Upper lobe of left lung (tissue), 6 donors: ENCODE measurements at places on chromosomes 5 and 9.
A peak's percentile ranks its signal among the peaks of the same experiment; 100 is the strongest.

DNA sequence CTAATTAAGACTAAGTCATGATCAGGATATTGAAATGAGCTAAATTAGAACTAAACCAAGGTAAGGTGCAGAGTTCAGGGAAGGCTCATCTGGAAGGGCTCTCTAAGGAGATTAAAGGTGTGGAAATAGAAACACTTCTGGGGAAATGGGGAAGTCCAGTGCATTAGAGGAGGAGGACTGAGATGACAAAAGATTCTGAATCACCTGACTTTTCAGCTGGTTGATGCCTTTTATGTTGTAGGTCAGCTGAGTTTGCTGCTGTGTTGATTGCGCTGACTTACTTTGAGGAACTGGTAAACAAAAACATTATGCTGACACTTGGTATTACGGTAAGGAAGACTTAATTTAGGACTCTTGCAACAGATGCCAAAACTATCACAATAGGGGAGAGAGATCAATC is 23.8 kb downstream of the IFNA5 start:
- no peak overlapping the region for H3K4me3 ChIP-seq
- H3K27ac ChIP-seq: no peak overlapping the region
- H3K4me1 ChIP-seq: no peaks in the 10 kb centered on the region
- no peak for DNase-seq
- no peaks in the 10 kb centered on the region for H3K27me3 ChIP-seq

- H3K36me3 ChIP-seq: peaks cover 3% of the 10 kb centered on the region
- H3K27ac ChIP-seq: no peak overlapping the region
- H3K4me1 ChIP-seq: peaks cover 4% of the 10 kb centered on the region
- H3K4me3 ChIP-seq: no peak overlapping the region
Measured at GRCh38 chr5:151751593-151751992, 6.8 kb downstream of the ATOX1 start.

DNA sequence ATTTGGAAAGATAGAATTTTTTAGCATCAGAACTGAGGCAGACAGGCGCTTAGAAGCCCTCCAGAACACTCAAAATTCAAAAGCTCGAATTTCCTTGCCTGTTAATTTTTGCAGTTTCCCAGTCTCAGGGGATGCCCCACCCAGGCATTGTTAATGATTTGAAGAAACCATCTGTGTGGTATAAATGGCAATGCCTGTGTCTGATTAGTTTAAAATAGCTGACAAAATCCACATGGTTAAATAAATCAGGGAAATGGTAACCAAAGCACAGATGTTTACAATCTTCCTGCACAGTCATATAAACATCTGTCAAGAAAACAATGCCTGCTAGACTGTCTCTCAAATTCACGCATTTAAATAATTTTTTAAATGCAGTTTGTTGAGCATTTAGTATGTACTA is 185.2 kb upstream of the RGMB start:
- no peaks in the 10 kb centered on the region for H3K4me1 ChIP-seq
- H3K27ac ChIP-seq: no peak overlapping the region
- DNase-seq: no peak
- H3K36me3 ChIP-seq: no peaks in the 10 kb centered on the region
- no peak overlapping the region for H3K4me3 ChIP-seq

DNA sequence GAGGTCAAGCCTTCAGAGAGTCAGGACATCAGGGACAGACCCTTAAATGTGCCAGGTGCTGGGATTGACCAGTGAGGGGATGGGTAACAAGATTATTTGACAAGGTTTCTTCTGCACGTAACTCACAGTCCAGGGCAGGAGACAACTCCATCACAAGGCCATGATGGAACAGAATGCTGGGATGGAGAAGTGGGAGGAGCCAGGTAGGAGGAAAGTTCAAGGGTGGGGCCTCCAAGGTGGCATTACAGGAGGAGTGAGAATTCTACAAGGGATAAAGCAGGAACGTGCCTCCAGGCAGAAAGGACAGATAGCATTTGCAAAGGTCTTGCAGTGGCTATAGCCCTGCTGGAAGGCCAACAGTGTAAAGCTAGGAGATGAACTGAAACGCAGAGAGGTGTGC is 102.2 kb downstream of the FGF18 start:
- H3K27ac ChIP-seq: no peak overlapping the region
- peaks cover 10% of the 10 kb centered on the region for H3K4me1 ChIP-seq
- no peak for DNase-seq
- H3K27me3 ChIP-seq: no peaks in the 10 kb centered on the region
- H3K4me3 ChIP-seq: no peak overlapping the region
- H3K36me3 ChIP-seq: no peaks in the 10 kb centered on the region

DNA sequence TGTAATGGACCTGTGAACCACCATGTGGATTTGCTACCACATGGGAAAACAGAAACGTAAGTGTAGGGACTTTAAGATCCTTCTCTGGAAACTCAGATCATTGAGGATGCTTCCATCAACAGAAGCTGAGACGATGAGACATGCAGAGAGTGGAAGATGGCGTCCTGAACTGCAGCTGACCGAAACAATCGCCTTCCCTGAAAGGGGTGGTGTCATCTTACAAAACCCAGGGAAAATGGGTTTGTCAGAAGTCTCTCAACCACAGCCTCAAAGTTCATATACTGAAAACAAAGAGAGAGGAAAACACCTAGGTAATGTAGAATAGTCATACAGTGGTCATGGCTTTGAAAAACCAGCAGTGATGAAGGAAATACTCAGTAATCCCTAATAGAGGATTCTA is 6.6 kb upstream of the PTPN3 start:
- H3K4me3 ChIP-seq: no peak overlapping the region
- H3K4me1 ChIP-seq: no peaks in the 10 kb centered on the region
- H3K27ac ChIP-seq: no peak overlapping the region
- H3K36me3 ChIP-seq: no peaks in the 10 kb centered on the region

DNA sequence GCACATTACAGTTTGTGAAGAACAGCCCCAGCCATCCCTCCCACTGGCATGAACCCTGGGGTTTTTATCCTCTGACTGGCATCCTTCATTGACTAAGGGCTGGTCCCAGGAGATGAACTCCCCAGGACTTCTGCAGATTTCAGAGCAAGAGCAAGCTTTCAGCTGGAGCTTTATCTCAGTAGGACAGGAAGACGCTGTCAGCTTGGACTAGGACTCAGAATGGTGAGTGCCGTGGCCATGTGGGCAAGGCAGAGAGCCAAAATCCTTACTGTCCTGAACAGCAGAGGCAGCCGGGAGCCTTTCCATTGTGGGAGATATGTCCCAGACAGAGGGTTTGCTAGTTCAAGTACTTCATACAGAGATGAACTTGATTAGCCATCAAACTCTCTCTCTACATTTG is 3.2 kb upstream of the ACOT12 start:
- H3K27me3 ChIP-seq: peaks cover 11% of the 10 kb centered on the region
- no peak for DNase-seq
- H3K36me3 ChIP-seq: no peaks in the 10 kb centered on the region
- H3K27ac ChIP-seq: no peak overlapping the region
- H3K4me1 ChIP-seq: peaks cover 7% of the 10 kb centered on the region

- no peak overlapping the region for H3K27ac ChIP-seq
- no peaks in the 10 kb centered on the region for H3K27me3 ChIP-seq
- H3K4me1 ChIP-seq: no peaks in the 10 kb centered on the region
- DNase-seq: peak; percentile 18
Measured at GRCh38 chr9:93670208-93671019, 94.0 kb downstream of the PHF2 start.

- H3K36me3 ChIP-seq: no peaks in the 10 kb centered on the region
- no peak overlapping the region for H3K4me3 ChIP-seq
- H3K4me1 ChIP-seq: peaks cover 2% of the 10 kb centered on the region
- no peak for DNase-seq
- H3K27me3 ChIP-seq: no peaks in the 10 kb centered on the region
Measured at GRCh38 chr9:111001526-111001925, 36.7 kb downstream of the LPAR1 start.

- H3K36me3 ChIP-seq: no peaks in the 10 kb centered on the region
- H3K4me3 ChIP-seq: no peak overlapping the region
- H3K27ac ChIP-seq: no peak overlapping the region
- H3K27me3 ChIP-seq: no peaks in the 10 kb centered on the region
- no peak for DNase-seq
Measured at GRCh38 chr5:39876146-39876545, 451.4 kb upstream of the DAB2 start.

GRCh38 chr5:140038373-140038957 is 4.6 kb downstream of the NRG2 start:
- no peaks in the 10 kb centered on the region for H3K36me3 ChIP-seq
- H3K27ac ChIP-seq: peak overlapping the region; percentile 48
- peaks cover 5% of the 10 kb centered on the region for H3K27me3 ChIP-seq

DNA sequence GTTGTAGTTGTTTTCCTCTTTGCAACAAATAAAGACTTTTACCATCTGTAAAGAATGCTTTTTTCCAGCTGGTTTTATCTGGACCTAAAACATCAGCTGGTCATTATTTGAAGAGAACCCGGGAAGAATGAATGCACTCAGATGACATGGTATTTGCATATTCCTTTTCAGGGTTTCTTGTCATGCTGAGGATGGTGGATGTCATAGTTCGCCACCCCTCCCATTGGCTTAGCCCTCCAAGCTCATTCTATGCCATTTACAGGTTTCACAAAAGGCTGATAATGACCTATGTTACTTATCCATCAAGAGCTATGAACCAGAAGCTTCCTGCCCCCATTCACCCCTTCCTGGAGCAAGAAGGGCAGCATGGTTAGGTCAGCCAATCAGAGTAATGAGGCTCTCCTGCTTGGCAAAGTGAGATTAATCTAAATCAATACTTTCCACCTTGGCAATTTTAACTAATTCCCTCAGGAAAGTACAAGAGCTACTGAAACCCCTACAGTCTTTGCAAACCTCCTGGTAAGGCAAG is 440.5 kb upstream of the TLE4 start:
- no peak overlapping the region for H3K4me3 ChIP-seq
- DNase-seq: no peak
- no peaks in the 10 kb centered on the region for H3K4me1 ChIP-seq
- H3K36me3 ChIP-seq: no peaks in the 10 kb centered on the region
- H3K27me3 ChIP-seq: no peaks in the 10 kb centered on the region
- H3K27ac ChIP-seq: no peak overlapping the region

GRCh38 chr5:127962491-127962890 is 121.1 kb upstream of the SLC12A2 start:
- no peaks in the 10 kb centered on the region for H3K27me3 ChIP-seq
- no peak overlapping the region for H3K27ac ChIP-seq
- DNase-seq: no peak
- H3K4me3 ChIP-seq: no peak overlapping the region
- peaks cover 35% of the 10 kb centered on the region for H3K4me1 ChIP-seq

- no peaks in the 10 kb centered on the region for H3K4me1 ChIP-seq
- peaks cover 23% of the 10 kb centered on the region for H3K36me3 ChIP-seq
- no peak overlapping the region for H3K27ac ChIP-seq
- no peak for DNase-seq
Measured at GRCh38 chr9:111427186-111427585, 57.0 kb downstream of the ECPAS start.

DNA sequence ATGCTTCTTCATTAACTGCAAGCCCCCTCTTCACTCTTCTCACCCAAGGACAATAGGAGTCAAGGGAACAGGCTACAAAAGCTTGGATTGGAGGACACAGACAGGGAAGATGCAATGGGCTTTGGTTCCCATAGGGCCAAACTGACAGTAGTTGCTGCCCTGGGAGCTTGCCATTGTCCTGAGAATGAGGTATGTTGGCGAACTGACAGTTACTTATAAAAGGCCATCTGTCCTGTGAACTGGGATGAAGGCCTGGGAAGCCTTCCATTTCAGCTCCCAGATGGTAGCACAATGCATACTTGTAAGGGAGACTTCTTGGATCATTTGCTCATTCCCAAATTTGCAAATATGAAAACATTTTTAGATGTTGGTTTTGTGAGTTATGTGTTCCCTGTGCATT is 88.9 kb downstream of the SNCAIP start:
- no peaks in the 10 kb centered on the region for H3K36me3 ChIP-seq
- no peak for DNase-seq
- H3K27ac ChIP-seq: no peak overlapping the region

GRCh38 chr9:127132921-127133647 is 10.6 kb upstream of the ANGPTL2 start:
- H3K4me1 ChIP-seq: peaks cover 23% of the 10 kb centered on the region
- DNase-seq: peak; percentile 68
- peak overlapping the region; percentile 61 for H3K27ac ChIP-seq
- H3K36me3 ChIP-seq: no peaks in the 10 kb centered on the region
- H3K27me3 ChIP-seq: no peaks in the 10 kb centered on the region

- no peaks in the 10 kb centered on the region for H3K4me1 ChIP-seq
- DNase-seq: no peak
- no peak overlapping the region for H3K27ac ChIP-seq
- no peak overlapping the region for H3K4me3 ChIP-seq
- H3K27me3 ChIP-seq: no peaks in the 10 kb centered on the region
Measured at GRCh38 chr5:122997294-122997693, 39.2 kb downstream of the PPIC start.

GRCh38 chr9:29439961-29440360 is 1866.7 kb upstream of the C9orf72 start:
- H3K36me3 ChIP-seq: no peaks in the 10 kb centered on the region
- H3K4me3 ChIP-seq: no peak overlapping the region
- no peaks in the 10 kb centered on the region for H3K27me3 ChIP-seq
- H3K27ac ChIP-seq: no peak overlapping the region
- H3K4me1 ChIP-seq: no peaks in the 10 kb centered on the region

- no peaks in the 10 kb centered on the region for H3K4me1 ChIP-seq
- no peaks in the 10 kb centered on the region for H3K36me3 ChIP-seq
- DNase-seq: no peak
- no peak overlapping the region for H3K27ac ChIP-seq
- H3K27me3 ChIP-seq: no peaks in the 10 kb centered on the region
- no peak overlapping the region for H3K4me3 ChIP-seq
Measured at GRCh38 chr9:110514897-110515296, 64.6 kb downstream of the SVEP1 start.

GRCh38 chr9:104555521-104555920 is 13.4 kb upstream of the OR13C8 start:
- no peak overlapping the region for H3K27ac ChIP-seq
- H3K4me1 ChIP-seq: no peaks in the 10 kb centered on the region
- no peak for DNase-seq
- H3K27me3 ChIP-seq: no peaks in the 10 kb centered on the region
- H3K4me3 ChIP-seq: no peak overlapping the region

DNA sequence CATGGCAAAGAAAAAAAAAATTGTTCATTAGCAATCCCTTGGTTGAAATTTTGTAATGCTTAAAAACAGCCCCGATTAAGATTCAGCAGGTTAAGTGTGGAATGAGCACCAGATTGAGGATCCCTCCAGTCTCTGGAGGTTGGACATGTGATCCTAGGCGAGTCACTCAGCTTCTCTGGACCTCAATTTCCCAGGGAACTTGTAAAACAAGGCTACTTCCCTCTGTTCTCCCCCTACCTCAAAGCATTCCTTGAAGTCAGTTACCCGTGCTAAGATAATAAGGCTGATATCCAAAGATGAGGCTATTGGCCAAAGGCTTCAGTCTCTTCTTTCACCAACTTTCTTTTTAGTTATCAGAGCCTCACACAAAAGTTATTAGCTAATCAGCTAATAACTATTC is 2.9 kb downstream of the KLHL3 start:
- peaks cover 34% of the 10 kb centered on the region for H3K4me1 ChIP-seq
- no peak overlapping the region for H3K27ac ChIP-seq

GRCh38 chr5:1510631-1511030 is 13.1 kb downstream of the LPCAT1 start:
- H3K27ac ChIP-seq: no peak overlapping the region
- DNase-seq: peak; percentile 76

- H3K27me3 ChIP-seq: peaks cover 8% of the 10 kb centered on the region
- no peaks in the 10 kb centered on the region for H3K36me3 ChIP-seq
- H3K27ac ChIP-seq: no peak overlapping the region
- H3K4me1 ChIP-seq: peaks cover 22% of the 10 kb centered on the region
Measured at GRCh38 chr5:180354966-180355365, 1.8 kb upstream of the GFPT2 start.

- DNase-seq: no peak
- no peak overlapping the region for H3K27ac ChIP-seq
- no peaks in the 10 kb centered on the region for H3K4me1 ChIP-seq
- H3K4me3 ChIP-seq: no peak overlapping the region
- no peaks in the 10 kb centered on the region for H3K36me3 ChIP-seq
Measured at GRCh38 chr5:83802686-83803085, 82.0 kb upstream of the HAPLN1 start.
